ENCODE measurements at places on chromosomes 3 and 15.

DNA sequence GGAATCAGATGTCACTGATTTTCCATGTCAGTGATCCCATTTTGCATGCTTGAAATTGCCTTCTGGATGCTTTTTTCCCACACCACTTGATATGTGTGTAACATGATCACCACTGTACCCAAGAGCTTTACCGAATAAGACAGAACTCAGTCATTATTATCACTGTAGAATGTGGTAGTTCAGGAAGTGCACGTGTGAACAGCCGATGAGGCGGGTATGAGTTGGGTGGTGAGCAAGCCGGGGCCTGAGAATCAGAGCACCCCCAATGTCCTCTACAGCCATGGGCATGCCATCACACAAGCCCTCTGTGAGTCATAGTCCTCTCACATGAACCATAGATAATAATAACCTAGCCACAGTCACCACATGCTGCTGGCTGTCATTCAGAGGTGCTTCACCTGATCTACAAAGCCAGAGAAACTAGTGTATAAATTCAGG, 470.8 kb downstream of the SOX2 start:
- DNase-seq, result peak; percentile 22

DNA sequence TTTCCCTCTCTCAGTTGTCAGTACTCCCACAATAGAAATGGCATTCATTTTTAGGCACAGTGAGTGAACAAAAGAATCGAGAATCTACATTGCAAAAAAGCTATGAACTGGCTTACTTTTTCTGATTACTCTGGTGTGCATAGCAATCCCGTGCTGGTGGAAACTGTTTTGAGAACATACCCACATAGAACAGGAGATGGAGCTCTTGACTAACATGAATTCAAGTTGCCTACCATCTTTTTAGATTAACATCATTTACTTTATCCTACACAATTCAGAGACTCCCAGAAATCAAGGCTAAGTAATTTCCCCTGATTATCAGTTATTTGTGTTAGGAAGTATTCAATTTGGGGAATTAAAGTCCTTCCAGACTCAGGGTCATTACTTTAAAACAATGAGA, 326.6 kb downstream of the ARPP21 start:
- no peak for DNase-seq

GRCh38 chr15:64739577-64740143, 35.7 kb downstream of the RBPMS2 start:
- DNase-seq, result no peak

- DNase-seq, result no peak
Observed at GRCh38 chr3:147919496-147919895, 510.3 kb downstream of the ZIC1 start.

DNA sequence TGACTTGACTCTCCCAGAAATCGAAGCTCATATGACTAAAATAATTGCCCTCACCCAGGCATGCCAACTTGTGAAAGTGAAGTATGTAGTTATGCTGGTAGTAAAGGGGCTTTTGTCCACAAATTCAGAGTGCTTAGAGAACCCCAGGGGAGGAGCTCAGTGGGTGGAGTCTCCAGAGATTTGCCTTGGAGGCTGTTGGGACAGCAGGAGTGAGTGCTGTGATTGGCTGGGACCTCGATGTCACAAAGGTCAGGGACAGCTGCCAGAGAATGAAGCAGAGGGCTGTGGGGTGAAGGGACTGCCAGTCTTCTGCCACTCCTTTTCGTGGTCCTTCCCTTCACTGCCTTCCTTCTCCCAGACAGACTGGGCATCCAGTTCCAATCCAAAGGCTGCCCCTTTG, 49.8 kb downstream of the ZNF445 start:
- no peak for DNase-seq

GRCh38 chr15:76799760-76800159, 105.4 kb downstream of the SCAPER start:
- peak; percentile 40 for DNase-seq

Measured in epithelial cell of proximal tubule (primary cell).